CD4-positive, alpha-beta T cell treated with Interleukin-2 at 100 ng/mL for 4 hours (primary cell): ENCODE measurements at places on chromosomes 11 and 22.

GRCh38 chr11:17740649-17741235 lies 6.2 kb downstream of the KCNC1 start:
- no peak for DNase-seq

DNA sequence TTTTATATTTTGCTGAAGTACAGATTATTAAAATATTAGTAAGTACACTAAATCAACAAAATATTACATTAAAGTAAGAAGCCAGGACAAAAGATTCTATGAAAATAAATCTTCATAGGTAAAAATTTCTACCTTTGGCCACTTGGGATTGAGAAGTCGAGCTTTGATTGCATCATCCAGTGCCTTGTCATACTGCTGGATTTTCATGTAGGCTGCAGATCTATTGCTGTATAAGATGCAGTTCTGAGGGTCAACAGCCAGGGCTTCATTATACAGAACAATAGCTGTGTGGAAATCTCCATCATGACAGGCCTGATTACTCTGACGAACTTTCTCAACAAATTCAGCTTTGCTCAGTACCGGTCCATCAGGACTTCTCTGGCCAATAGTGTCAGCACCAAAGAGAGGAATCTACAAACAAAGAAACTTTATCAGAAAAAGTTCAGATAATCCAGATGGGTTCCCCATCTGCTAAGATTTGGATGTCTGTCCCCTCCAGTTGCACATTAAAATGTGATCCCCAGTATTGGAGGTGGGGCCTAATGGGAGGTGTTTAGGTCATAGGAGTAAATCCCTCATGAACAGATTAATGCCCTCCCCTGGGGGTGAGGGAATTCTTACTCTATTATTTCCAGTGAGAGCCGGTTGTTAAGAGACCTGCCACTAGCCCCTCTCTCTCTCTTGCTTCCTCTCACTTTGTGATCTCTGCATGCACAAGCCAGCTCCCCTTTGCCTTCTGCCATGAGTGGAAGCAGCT lies 50.0 kb downstream of the TTC28 start:
- DNase-seq, result no peak

DNA sequence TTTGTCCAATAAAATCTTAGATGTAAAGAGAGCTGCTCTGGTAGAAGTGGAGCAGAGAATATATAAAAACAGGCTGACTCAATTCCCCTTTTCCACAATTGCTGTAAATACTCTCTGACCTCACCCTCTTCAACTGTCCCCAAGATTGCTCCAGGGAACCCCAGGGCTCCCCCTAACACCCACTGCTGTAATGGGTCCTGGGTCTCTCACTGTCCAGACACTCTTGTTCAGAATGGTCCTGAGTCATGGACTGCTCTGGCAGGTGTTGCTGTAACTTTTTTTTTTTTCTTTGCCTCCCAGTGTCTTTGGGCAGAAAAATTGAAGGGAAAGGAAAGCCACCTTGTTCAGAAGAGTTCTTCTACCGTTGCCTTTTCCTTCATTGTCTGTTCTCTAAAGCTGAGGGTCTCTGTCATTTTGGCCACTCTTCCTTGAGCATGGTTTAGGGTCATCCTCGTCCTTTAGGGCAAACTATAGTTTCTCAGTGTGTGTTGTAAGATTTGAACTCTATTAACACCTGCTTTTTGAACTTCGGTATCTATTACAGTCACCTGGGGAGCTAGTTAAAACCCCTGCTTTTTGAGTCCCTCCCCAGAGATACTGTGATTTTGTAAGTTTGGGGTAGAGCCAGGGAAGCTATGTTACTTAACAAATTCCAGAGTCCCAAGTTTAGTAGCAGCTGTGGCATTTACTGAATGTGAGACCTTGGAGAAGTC lies 209.5 kb downstream of the NAV2 start:
- DNase-seq, result no peak

- DNase-seq, result no peak
Measured at GRCh38 chr11:119155733-119156492, 7.1 kb downstream of the ABCG4 start.

- DNase-seq, result no peak
Measured at GRCh38 chr22:50531962-50532674, 2.3 kb upstream of the TYMP start.

GRCh38 chr11:36400766-36401455 lies 104.8 kb downstream of the PRR5L start:
- DNase-seq, result no peak

DNA sequence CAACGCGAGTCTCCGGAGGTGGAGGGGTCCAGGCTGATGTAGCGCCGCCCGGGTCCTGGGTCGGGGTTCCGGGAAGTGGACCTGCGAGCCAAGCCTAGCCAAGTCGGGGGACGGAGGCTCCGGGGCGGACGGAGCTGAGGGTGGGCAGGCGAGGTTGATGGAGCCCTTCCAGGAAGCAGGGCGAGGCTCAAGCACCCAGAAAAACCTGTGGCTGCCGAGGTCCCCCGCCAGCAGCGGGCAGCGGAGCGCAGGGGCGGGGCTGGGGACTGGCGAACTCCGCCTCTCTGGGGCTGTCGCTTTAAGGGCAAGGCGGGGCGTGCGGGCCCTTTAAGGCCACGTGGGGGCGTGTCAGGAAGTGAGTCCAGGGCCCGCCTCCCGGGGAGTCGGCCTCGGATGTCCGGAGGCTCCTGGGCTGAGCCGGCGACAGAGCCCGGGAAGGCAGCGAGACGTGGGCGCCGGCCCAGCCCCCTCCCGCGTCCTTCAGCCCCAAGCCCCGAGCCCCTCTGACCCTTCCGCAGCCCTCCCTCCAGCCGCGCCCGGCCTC lies at the start of gene SLC35C1:
Gene SLC35C1 (plus strand): TSS at position 389 of the 544 bp plus-strand sequence. CDS start 653 bp downstream, outside the sequence.
- DNase-seq, result peak; percentile 96

- DNase-seq, result no peak
Measured at GRCh38 chr11:31788085-31788484, 23.0 kb downstream of the PAX6 start.

DNA sequence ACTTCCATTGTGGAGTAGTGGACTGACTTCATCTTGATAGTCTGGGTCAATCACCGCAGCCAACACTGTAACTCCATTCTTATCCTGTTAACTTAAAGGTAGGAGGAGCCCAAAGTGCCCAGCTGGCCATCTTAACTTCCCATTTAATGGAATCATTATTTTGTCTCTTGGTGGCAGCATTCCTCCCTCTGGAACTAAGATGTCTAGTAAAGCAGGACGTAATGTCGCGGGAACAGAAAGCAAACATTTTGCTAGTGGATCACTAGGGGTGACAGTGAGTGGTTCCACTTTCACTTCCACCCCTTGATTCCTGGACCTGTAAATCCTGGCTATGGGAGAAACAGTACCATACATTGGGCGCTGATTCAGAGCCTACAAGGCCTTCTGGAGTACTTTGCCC lies 71.4 kb downstream of the GAB4 start:
- DNase-seq, result no peak

DNA sequence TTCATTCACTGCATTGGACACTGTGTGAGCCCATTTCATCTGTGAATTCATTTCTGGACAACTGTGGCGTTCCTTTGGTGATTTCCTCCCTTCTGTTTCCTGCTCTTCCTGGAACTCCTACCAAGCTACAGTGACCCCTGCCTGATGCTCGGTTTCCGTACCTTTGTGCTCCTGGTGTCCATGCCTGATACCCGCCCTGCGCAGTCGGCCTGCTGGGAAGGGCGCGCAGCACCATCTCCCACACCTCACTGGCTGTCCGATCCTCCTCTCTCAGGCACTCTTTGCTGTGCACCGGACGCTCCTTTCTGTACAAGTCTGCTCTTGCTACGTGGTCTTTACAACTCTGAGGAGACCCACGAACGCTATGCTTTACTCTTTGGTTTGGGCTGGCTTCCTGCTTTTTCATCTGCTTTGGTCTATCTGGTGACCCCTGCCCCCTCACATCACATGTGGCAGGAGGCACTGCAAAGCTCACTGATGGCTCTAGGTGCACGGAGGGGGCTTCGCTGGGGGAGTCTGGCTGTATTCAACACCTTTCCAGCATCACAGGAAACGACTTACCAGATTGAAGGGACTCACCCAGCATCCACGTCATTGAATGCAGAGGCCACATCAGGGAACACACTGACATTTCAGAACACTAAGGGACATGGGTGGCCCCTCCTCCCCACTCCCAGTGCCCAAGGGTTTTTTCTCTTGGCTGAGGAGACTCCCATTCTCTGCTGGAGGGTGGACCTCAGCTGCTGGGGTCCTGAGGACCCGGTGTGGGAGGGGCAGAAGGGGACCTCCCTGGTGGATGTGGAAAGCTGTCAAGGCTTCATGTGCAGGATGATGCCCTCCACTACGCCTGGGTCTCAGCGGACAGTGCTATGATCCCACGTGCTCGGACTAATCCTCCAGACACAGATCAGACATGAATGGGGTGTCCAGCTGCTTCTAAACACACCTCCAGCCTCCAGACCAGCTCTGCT lies 27.0 kb upstream of the MOB2 start:
- no peak for DNase-seq

- no peak for DNase-seq
Measured at GRCh38 chr11:124536520-124536919, 6.9 kb downstream of the OR8B12 start.

GRCh38 chr11:61541598-61541997 lies 33.0 kb downstream of the LRRC10B start:
- DNase-seq, result no peak

DNA sequence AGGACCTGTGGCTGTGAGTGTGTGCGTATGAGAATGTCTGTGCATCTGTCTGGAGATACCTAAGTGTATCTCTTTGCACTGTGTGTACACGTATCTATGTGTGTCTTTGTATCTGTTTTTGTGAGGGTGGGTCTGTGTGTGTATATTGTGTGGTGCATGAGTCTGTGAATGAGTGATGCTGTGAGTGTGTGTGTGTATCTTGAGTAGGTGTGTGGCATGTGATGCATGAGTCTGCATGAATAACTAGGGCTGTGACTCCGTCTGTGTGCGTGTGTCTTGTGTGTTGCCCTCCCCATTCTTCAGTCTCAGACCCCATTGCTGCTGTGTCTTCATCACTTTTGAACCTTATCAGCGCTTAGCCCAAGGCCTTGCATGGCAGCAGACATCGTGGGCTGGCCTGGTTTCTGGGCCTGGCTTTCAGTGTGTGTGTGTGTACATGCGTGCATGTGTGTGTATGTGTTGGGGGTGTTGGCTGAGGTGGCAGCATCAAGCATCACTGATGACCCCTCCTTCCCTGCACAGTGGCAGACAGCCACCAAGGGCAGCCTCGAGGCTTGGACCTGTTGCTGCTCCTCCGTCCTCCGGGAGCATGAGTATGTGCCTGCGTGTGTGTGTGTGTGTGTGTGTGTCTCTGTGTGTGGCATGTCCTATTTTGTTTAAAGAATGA lies 1.4 kb downstream of the SGSM1 start:
- no peak for DNase-seq

DNA sequence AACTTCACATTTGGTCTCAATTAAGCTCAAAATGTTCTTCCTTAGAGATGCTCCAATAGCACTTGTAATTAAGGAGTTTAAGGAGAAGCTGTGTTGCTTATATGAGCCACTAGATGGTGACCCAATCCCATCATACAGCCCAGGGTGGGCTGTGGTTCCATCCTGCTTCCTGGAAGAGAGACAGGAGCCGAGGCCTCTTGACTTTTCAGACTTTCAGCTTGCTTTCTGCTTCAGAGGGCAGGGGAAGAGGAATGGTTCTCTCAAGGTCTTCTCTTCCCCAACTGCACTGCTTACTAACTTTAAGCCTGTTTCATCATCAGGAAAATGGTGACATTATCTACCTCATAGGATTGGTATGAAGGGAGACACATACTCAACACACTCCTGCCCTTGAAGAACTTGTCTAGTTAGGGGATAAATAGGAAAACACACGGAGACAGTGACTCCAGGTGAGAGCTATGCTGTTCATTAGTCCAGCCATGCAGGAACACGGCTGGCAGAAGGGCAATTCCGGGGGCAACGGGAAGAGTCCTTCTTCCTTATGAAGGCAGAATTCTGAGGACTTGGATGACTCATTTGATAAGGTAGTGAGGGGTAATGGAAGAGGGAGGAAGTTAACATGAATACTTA lies 20.1 kb downstream of the TMEM218 start:
- DNase-seq, result no peak

DNA sequence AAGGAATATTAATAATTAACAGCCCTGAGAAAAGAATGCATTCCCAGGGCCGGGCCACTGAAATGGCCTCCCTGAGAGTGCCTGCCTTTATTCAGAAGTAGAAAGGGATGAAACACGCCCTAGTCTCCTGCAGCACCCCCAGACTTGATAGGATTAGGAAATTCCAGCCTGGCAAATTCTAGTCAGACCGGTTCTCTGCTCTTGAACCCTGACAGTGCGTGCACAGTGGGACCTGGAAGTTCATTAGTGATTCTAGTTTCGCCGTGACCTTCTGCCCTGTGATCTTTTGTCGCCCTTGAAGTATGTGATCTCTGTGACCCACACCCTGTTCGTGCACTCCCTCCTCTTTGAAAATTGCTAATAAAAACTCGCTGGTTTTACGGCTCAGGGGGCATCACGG lies 2.1 kb upstream of the GSTP1 start:
- DNase-seq, result no peak

DNA sequence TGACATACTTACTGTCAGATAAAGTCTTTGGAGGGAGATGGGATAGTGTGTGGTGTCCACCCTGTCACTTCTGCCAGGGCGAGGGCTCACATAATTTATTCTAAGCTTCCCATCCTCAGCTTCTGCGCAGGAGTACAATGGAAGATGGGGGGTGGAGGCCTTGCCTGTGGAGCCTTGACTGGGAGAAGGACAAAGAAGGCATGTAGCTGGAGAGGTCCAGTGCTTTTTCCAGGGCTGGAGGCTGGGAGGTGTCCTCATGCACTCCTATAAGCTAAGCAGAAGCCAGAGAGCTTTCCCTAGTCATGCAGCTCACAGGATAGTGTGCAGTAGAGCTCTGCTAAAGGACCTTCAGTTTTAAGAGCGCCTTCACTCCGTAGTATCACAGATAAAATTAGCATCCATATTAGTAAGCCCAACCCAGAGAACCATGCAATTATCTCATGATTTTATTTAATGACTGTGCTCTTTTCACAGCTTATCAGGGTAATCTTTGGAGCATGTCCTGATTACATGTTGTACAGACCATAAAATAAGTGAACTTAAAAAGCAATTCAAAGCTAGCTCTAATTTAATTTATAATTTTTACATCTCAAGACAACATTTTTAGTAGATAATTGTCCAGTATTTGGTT lies 148.3 kb downstream of the TEAD1 start:
- no peak for DNase-seq

GRCh38 chr22:33871935-33872334 lies 48.3 kb downstream of the LARGE1 start:
- no peak for DNase-seq

- no peak for DNase-seq
Measured at GRCh38 chr11:59625703-59626102, 10.1 kb upstream of the OSBP start.

DNA sequence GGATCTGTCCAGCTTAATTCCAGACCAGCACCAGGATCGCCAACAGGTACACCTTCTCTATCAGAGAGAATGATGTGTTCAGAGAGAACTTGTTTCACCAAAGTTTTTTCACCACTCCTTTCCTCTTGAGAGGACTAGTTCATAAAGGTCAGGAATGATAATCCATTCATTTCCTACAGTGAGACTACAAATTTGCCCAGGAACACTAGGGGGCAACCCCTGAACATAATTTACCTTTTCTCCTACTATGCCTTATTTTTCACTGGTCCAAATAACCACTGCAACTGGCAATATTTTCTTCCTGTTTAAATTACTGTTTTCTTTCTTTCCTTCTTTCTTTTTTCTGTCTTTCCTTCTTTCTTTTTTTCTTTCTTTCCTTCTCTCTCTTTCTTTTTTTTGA lies 22.5 kb downstream of the CAVIN3 start:
- DNase-seq, result no peak
